ENCODE measurements at places on chromosomes 4 and X.

- no peak for DNase-seq
Observed at GRCh38 chr4:60500810-60501209, 699.3 kb upstream of the ADGRL3 start.

- no peak for DNase-seq
Observed at GRCh38 chrX:96576368-96576767, 108.3 kb upstream of the DIAPH2 start.

GRCh38 chr4:102772738-102773340, 12.1 kb upstream of the MANBA start:
- DNase-seq, result no peak

DNA sequence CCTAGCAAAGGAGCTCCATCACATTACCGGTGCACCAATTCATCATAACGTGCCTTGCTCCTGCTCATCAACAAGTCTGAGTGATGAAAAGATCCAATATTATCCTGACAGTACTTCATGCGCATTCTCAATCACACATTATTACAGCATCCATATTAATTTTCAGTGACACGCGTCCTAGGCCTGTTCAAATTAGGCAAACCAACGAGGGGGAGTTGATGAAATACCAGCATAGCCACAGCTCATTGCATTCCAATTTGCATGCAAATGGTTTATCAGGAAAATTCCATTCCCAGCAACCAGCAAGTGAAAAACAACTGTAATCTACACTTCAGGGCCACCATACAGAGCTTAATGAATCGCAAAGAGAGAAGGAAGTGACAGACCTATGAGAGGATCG, 236.9 kb downstream of the DCLK2 start:
- no peak for DNase-seq

DNA sequence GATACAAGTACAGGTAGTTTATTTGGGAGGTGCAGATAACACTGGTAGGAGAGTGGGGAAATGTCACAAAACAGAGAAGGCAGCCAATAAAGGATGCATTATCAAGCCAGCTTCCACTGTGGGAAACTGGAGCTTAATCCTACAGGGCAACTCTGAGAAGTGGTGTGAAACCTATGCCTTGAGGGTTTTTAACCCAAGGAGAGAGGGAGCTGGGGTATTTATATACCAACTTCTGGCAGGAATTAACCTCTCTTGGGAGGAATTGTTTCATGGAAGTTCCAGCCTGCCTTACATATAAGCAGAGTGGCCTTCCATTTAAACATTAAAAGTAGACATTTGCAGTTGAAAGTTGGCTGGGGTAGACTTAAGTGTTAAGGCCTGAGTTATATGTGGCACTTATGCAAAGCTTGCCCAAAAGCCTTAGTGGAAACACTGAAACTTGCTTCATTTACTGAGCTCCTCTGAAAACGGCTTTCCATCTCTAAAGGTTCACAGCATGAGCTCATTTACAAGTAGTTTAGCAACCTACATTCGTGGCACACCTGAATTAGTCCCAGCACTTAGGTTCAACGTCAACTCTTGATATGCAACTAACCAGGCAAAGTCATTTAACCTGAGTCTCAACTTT, 19.2 kb downstream of the MAGEB17 start:
- DNase-seq, result no peak

- DNase-seq, result no peak
Observed at GRCh38 chr4:14640476-14640875, 361.8 kb upstream of the CPEB2 start.

DNA sequence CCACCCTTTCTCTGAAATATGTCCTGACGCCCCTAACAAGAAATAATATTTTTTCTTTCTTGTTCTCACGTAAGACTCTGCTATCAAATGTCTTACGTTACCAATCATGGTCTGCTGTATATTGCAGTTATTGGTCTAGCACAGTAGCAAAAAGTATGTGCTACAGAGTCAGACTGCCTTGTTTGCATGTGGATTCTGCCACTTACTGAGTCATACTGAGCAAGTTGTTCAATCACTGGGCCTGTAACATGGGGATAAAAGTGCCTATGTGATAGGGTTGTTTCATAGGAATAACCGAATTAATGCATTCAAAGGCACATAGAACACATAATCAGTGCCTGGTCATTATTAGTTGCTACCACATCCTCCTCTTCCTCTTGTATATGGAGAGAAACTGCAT, 14.1 kb downstream of the RPGR start:
- DNase-seq, result no peak

GRCh38 chr4:99885063-99885664, 9.1 kb downstream of the LAMTOR3 start:
- DNase-seq, result peak; percentile 65

DNA sequence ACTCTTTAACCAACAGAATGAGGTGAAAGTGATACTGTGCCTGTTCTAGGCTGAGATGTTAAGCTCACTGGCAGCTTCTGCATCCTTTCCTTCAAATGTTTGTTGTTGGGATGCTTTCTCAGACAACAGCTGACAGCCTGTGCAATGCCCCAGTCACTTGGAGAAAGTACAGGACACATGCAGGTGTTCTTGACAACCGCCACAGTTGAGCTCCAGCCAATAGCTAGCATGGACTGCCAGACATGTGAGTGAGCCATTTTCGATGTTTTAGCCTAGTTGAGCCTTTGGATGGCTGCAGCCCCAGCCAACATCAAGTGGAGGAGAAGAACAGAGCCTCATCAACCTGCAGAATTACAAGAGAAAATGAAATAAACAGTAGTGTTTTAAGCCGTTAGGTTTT, 94.1 kb upstream of the PPP3CA start:
- DNase-seq, result no peak

DNA sequence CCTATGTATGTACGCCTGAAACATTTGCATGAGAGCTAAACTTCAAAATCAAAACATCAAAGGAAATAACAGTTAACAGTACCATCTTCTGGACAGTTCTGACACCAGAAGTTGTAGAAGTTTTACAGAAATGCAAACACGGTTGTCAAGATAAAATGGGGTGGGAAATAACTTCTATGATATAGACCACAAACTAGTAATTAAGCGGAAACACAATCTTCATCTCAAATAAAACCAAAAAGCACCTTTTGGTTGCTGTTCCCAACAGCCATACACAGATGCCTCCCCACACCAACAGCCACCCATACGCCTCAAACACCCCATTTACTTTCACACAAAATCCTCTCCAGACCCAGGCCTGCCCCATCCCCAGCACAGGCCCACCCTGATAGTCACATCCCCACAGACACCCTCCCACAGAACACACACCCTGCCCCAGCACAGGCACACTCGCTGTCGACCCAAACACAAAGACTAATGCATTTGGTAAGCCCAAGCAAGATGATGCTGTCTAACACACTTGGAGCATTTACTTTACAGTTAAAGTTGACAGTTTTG, 64.3 kb downstream of the TAPT1 start:
- no peak for DNase-seq

- DNase-seq, result no peak
Observed at GRCh38 chrX:155998761-155999510, 1.4 kb downstream of the IL9R start.

DNA sequence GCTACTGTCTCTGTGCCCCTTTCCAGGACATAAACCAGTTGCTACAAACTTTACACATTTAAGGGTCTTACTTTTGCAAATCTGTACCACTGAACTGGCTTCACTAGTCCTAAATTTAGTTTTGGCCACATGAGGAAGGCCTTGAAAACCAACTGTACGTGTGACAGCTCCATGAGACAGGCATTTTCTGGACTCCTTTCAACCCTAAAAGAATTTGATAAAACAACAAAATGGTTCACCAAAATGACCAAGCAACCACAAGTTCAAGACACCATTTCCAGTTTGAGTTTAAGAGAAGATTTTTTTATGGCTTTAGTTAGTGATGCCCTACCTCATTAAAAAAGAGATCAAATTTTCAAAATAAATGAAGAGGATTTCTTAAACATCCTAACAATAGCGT, 246.4 kb downstream of the ZNF674 start:
- no peak for DNase-seq

DNA sequence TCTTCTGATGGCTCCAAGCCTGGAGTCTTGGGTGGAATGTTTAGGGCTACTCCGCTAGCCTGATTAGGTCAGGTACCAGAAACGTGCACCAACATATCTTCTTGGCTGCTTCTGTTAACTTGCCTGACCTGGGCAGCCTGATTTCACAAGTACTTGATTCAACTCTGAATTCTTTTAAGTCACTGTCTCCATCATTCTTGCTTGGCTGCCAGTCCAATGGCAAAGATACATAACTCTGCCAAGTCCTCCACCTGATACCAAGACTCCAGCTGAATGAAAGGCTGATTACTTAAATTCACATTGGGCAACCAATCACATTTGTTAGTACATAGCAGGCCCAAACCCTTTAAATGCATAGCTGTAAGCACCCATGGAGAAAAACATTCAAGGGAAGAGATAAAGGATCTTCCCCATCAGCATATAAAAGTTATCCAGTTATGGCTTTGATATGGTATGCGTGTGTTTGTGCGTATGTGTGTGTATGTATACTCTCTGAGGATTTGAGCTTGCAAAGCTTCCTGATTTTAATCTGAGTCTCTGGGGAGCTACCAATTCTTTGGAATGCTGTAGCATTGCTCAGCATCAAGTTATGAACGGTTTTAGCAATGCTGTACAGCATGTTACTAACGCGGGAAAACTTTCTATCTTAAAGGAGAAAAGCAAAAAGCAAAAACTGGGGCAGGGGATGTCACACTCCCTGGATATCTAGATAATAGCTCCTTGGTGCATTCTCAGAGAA, 917.2 kb downstream of the DMD start:
- no peak for DNase-seq

DNA sequence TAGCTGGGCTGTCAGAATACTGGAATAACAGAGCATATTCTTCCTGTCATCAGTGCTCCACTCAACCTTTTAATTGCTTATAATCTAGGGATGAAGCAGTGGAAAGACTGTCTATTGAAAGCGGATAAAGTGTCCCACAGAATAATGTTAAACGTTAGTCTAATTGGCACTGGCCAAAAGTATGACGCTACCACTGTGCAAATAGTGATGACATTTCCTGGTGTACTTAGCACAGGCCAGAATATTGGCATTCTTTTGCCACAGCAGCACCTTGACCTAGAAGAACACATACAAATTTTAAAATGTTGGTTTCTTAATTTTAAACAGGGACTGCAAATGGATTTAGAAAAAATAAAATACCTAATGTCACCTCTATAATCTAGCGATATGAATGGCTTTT, 635.2 kb upstream of the SPANXN1 start:
- no peak for DNase-seq

GRCh38 chrX:135639066-135639780, 74.2 kb upstream of the CT45A1 start:
- DNase-seq, result no peak

DNA sequence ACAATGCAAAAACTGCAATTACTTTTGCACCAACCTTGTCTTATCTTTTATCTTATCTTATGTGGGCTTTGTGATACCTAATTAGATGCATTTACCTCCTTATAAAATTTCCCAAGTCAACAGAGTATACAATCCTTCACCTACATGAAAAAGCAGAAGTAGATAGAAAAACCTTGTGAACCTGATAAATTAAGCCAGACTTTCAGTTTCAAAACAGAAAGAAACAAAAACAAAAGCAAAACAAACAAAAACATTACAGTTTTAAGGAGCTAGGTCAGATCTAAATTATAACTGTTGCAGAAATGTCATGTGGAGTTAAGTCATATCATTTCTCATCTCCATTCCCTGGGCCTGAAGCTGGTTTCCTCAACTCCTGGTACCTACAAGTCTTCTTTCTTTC, 24.9 kb upstream of the CXXC4 start:
- no peak for DNase-seq

- no peak for DNase-seq
Observed at GRCh38 chr4:111400741-111401140, 744.5 kb upstream of the FAM241A start.

GRCh38 chr4:40038977-40039376, 17.7 kb upstream of the N4BP2 start:
- no peak for DNase-seq

- no peak for DNase-seq
Observed at GRCh38 chrX:17081968-17082367, 135.5 kb downstream of the REPS2 start.

DNA sequence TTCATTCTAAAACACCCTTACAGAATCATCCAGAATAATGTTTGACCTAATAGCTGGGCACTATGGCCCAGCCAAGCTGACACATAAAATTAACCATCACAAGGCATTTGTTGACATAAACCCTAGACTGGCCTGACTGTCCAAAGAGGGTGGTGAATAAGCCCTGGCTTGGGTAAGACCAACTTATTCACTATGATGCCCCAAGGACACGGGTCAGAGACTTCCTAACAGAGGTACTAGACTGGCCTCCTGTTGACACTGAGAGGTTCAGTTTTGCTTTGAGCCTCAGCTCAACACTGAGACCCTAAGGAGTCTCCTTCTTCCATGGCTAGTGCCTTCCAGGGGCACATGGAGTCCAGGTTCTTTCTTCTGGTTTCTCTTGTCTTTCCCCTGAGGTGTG, 21.3 kb downstream of the FGF2 start:
- no peak for DNase-seq

DNA sequence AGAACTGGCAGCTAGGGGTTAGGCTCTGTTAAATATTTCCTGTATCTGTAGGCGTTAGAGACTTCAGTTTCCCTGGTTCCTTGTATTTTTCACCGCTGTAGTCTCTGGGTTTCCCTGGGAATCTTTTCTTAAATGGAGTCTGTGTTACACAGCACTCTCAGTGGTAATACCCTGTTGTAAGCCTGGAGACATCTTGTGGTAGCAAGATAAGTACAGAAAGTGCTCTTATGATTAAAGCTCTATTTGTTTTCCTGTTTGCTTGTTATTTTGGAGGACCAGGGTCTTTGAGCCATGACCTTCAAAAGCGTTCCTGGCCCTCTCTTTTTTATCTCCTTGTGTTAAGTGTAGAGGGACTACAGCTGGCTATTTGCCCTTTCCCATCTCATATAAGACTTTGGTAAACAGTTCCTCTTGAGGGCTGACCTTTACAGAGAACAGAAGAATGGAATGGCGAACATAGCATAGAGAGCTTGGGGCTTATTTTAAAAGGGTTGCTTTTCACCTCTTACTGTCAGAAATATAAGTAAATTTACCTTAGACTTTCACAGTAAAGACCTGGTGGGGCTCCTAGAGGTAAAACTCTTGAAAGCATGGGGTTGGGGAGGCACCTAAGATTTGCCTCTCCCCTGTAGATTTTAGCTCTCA, 782.5 kb downstream of the FAT4 start:
- no peak for DNase-seq

DNA sequence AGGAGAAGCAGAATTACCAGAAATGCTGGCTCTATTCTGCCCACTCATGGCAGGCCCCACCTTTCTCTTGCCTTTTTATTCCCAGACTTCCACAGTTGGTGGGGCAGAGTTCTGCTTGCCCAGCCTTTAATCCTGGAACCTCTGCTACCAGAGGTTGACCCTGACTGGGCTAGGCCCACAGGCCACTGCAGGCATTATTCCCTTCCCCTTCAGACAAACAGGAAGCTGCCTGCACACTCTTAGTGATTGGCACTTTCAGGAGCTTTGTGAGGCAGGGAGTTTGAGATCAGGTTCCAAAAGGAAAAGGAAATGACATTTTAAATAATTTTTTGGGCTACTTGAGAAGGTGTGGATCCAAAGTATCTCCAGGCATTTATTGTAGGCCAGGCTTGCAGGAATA, 18.8 kb downstream of the MSN start:
- DNase-seq, result no peak

- no peak for DNase-seq
Observed at GRCh38 chr4:113878668-113879067, 100.8 kb downstream of the ARSJ start.

GRCh38 chrX:110081740-110082139, 78.8 kb downstream of the TMEM164 start:
- DNase-seq, result no peak
